ENCODE measurements at places on chromosomes 1 and 21.

GRCh38 chr21:24112020-24112419, 1495.3 kb downstream of the MRPL39 start:
- DNase-seq: no peak

DNA sequence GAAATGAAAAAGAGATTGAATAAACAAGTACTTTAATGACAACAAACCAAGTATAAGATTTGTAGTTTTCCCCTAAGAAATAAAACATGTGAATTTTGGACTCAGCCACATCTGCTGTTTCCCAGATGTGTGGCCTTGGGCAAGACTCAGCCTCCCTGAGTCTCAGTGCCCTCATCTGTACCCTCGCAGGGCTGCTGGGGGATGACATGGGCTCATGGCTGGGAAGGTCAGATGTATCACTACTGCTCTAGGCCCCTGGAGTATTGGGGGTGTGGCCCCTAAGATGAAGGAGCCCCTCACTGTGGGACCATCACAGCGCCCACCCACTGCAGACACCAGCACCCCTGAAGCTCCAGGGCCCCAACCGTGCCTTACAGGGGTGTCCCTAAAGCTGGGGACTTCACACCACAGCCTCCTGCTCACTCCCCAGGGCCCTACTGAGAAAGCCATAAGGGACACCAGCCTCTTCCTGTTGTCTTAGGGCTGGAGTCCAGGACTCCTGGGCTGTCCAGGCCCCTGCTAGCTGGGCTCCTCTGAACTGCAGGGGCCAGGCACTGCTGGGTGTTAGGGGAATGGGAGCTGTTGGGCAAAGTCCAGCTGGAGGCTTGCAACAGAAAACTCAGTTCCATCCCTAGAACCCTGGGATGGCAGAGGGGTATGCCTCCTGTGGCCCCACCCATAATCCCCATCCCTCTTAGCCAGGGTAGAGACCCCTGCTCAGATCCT, 104.0 kb upstream of the WNT4 start:
- no peak for DNase-seq

DNA sequence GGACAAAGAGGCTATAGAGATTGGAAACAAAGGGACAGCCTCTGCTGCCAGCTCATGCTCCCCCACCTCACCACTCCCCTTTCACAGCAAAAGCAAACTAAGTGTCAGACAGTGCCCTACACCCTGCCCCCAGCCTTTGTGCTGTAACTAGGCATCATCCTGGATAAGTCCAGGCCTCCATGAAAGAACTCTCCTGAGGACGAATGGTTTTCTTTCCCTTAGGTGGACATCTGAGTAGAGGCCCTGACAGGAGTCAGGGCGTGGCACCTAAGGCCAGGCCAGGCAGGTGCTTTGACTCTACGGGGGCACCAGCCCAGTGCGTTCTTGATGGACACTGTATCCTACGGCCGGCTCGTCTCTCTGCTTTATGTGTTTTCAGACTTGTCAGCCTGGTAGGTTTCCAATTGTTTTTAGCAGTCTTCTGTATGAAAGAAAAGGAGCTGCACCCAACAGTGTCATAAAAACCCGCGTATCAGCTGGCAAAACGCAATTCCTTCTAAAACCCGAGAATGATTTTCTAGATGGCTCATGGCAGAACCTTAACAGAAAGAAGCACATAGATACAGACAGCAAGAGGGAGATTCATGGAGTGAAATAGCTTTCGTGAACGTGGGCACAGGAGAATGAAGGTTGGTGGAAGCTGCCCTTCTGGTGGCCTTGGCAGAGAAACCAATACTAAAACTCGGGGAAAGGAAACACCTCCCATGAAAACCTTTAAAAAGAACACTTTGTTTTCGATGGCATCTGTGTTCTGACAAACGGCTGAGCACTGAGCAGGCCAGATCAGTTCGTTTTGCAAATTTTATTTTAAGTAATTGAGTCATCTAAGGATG, 51.7 kb upstream of the AJAP1 start:
- DNase-seq: no peak

DNA sequence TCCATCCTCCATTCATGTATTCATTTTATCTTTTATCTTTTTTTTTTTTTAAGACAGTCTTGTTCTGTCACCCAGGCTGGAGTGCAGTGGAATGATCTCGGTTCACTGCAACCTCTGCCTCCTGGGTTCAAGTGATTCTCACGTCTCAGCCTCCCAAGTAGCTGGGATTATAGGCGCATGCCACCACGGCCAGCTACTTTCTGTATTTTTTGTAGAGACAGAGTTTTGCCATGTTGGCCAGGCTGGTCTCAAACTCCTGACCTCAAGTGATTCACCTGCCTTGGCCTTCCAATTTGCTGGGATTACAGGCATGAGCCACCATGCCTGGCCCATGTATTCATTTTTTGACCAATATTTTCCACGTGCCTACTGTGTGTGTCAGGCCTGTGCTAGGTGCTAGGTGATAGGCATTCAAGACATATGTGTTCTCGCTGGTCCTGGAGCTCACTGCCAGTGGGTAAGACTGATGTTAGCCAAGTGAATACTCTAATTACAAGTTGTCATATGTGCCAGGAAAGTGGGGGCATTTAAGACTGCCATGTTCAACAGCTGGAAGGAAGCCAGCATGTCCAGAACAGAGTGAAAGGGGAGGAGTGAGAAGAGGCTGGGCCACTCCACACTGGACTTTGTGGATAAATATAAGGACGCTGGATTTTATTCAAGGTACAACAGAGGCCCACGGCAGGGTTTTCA, 5.3 kb upstream of the CELSR2 start:
- no peak for DNase-seq

GRCh38 chr1:12047120-12047876, 15.8 kb upstream of the TNFRSF8 start:
- DNase-seq: no peak

GRCh38 chr1:72062584-72062983, 219.8 kb downstream of the NEGR1 start:
- DNase-seq: no peak

DNA sequence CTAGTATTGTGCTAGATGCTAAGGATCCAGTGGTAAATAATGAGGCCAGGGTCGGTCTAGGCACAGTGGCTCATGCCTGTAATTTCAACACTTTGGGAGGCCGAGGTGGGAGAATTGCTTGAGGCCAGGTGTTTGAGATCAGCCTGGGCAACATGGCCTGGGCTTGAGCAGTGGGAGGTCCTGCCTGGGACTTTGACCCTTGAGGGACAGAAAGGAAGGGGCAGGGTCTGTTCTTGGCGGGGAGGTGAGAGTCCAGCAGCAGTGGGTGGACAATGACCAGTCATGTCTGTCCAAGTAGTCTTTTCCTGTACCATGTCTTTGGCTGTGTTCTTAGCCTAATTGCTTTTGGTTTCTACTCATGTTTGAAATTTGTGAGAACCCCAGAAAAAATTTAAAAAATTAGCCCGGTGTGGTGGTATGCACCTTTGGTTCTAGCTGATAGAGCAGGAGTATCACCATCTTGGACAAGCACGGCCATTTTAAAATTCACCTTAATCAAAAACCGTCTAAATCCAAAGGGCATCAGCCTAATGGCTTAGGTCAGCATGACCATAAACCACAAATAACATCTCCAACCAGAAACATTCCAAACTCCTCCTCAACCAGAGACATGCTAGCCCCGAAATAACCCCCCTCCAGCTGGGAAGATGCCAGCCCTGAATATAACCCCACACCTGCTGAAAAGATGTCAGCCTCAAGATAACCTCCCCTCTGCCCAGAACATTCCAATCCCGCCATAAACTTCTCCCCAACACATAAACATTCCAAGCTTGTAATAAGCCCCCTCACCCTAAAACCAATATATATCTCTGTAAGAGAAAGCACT, 6.8 kb upstream of the AK2 start:
- no peak for DNase-seq

DNA sequence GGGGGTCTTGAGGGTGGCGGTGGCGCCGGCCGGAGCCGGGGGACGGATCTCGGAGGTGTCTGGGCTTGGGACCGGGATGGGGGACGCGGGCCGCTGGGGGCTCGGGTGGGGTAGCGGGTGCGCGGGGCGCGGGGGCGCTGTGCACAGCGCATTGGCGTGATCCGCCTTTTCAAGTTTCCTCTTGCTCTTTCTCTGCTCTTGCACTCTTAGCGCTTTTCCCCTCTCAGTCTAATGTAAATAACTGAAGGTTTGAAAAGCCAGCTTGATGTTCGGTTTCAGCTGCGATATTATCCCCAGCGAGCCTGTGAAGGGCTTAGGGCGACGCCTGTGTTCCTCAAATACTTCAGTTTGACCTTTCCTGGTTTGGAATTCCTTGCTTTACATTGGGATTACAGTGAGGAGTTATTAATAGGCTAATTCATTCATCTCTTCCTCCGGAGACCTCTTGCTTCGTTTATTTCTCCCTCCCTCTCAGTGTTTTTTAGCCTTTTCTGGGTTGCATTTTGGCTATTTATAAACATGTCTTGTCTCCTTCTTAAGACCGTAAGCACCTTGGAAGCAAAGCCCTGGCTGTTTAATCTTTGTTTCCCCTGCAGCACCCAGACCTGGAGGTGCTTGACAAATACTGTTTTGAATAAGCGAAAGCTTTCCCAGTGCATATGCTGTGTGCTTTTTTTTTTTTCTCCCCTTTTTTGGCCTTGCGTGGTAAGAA, 693 bp downstream of the RAB4A start:
- no peak for DNase-seq

- no peak for DNase-seq
These were observed 173.2 kb downstream of the COP1 start for GRCh38 chr1:176033881-176034280.

DNA sequence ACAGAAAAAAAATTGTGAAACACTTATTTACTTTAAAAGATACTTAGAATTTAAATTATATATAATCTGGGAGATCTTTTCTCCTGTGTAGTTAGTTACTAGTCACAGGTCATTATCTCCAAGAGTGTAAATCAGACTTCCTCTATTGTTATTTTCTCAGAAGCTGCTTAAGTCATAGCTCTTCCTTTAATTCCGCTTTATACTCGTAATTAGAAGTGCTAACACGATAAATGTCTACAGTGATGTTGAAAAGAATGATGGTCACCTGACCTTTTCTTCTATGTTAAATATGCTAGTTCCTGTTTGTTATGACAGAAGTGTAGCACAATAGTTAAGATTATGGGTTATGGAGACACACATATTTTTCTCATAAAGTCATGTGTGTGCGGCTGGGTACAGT, 123.6 kb downstream of the TGFB2 start:
- DNase-seq: no peak

- no peak for DNase-seq
These were observed 743 bp upstream of the KRTAP10-10 start for GRCh38 chr21:44636209-44637017.

DNA sequence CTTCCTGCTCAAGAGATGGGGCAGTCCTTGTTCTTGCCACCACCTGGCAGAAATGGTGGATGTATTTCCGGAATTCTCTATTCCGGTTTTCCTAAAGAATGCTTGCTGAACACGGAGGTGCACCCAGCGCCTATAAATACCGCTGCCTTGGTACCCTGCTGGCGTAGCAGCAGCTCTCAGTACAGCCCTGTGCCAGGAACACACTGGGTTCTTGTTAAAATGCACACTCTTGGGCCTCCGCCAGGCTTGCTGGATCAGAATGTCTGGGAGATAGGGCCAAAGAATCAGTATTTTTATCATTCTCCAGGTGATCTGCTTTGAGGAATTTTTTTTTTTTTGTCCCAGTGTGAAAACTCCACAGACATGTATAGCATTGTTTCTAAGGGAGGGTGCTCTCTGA, 54.2 kb downstream of the IGSF5 start:
- peak; percentile 23 for DNase-seq

DNA sequence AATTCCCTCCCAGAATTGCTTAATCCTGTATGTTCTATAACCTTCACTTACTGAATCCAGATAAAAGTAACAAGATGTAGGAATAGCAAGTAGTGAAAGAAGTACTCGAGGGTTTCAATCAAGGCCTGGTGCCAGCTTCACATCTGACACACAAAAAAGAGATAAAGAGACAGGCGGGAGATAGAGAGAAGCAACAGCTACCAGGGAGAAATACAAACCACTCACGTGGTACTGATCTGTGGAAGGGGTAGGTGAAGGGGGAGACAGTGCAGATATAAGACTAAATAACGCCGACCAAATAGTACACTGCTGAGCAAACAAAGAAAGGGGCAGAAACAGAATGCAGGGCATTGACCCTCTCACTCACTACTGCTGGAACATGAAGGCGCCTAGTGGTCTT, 295.2 kb downstream of the NEGR1 start:
- DNase-seq: no peak

- DNase-seq: no peak
These were observed 70.8 kb downstream of the PLPP3 start for GRCh38 chr1:56508523-56508983.

GRCh38 chr1:68346188-68346808, 103.5 kb downstream of the RPE65 start:
- no peak for DNase-seq

DNA sequence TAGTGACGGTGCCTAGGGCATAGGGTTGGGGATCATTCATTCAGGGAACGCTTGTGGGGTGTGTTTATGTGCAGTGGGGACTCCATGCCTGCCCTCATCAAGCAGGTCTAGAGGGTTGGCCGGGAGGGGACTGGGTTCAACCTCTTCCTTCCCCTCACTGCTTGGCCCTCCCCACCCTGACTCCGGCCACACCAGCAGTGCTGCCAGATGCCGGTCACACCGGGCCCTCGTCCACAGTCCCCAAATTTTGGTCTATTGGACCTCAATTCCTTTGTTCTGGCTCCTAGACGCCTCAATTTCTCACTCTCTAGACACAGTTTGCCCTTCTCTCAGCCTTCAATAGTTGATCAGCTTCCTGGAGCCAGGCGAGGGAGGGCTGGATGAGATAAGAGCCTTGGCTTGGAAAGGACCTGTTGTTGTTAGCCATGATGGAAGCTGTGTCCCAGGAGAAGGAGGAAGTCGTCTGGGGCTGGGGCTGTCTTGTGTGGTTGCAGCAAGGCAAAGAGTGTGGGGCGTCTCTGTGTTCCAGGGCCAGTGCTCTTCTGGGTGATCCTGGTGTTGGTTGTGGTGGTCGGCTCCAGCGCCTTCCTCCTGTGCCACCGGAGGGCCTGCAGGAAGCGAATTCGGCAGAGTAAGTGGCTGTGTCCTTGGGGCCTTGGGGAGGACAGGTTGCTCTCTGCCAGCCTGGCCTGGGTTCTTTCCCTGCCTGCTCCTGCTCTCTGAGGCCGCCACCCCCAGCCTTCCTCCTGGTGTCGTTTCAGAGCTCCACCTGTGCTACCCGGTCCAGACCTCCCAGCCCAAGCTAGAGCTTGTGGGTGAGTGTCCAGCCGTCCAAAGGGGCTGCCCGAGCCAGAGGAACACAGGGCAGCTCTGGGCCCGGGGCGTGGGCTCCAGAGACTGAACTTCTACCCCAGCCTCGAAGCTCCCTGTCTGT, 41.1 kb upstream of the TNFRSF1B start:
- DNase-seq: no peak

- no peak for DNase-seq
These were observed 14.5 kb upstream of the GBP3 start for GRCh38 chr1:89037186-89037585.
